ENCODE measurements at places on chromosomes 6 and 20.

- DNase-seq = no peak
Measured at GRCh38 chr6:38646166-38646878, 6.6 kb upstream of the BTBD9 start.

GRCh38 chr6:1365686-1366085 lies 23.7 kb upstream of the FOXF2 start:
- DNase-seq = no peak

GRCh38 chr6:28770732-28771131 lies 153.1 kb downstream of the TRIM27 start:
- no peak for DNase-seq

DNA sequence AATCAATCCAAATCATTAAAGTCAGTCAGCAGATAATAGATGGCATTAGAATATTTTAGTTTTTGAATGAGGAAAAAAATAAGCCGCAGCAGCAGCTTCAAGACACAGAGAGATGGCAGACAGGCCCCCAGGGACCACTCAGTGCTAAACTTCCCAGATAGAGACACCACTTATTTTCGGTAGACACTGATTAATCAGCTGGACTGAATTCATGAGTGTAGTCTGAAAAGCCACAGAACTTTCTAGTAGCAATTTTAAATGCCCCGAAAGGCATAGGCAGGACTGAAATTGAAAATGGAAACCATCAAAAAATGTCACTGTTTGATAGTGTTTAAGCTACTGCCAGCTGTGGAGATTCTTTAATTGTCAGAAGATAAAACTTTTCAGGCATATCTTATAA lies 3.1 kb upstream of the CLDN20 start:
- no peak for DNase-seq

DNA sequence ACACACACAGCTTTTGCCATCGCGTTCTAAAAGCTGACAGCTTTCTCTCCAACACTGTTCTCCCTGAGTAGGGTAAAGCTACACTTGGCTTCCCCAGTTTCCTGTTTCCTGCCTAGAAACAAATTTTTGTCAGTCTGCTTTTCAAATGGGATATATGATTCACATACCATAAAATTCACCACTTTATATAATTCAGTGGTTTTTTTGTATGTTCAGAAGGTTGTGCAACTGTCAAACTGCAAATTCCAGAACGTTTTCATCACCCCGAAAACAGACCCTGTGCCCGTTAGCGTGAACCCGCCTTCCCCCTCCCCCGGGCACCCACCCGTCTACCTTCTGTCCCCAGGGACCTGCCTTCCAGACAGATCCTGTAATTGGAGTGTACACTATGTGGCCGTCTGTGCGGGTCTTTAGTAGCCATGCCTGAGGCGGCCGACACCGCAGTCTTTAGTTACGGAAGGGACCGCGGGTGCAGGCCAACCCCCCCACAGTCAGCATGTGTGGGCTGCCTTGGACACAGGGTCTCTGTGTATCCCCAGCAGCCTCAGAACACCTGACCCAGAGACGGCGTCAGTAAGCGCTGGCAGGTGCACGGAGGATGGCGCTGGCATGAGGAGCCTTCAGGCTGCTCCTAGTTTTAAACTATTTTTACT lies 16.6 kb downstream of the HRH3 start:
- DNase-seq = no peak

DNA sequence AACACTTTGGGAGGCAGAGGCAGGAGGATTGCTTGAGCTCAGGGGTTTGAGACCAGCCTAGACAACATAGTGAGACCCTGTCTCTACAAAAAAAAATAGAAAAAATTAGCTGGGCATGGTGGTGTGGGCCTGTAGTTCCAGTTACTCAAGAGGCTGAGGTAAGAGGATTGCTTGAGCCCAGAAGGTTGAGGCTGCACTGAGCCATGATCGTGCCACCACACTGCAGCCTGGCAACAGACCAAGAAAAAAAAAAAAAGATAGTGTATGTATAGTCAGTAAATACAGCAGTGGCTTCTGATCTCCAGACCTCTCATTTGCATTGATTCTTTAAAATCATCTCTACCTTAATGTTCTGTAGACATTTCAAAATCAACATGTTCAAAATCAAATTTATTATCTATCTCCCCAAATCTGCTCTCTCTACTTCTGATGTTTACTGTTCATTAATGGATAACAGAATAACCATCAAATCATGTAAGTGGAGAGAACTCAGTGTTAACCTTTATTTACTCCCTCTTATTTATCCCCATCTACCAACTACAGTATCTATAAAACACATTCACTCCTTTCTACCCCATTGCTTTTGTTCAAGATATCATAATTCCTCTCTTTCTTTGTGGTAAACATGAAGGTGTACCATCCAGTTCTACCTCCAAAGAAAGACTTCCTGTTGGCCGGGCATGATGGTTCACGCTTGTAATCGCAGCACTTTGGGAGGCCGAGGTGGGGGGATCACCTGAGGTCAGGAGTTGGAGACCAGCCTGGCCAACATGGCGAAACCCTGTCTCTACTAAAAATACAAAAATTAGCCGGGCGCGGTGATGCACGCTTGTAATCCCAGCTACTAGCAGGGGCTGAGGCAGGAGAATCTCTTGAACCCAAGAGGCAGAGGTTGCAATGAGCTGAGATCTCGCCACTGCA lies 7.7 kb downstream of the PROCR start:
- no peak for DNase-seq

- DNase-seq = no peak
Measured at GRCh38 chr6:22828179-22829062, 259.1 kb downstream of the HDGFL1 start.

DNA sequence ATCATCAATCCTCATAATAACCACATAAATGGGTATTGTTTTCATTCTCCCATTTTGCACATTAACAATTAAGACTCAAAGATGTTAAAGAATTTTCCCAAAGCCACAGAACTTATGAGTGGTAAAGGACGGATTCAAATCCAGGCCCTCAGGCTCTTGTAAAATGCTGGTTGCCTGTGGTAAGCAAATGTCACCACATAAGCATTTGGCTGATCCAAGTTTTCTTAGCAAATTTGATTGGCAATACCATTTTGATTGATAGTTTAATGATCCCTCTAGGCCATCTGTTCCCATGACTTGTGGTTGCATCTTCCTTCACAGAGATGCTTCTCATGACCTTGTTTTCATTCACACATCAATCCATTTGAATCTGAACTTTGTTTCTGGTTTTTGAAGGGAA lies 252.0 kb upstream of the RIN2 start:
- DNase-seq = no peak

DNA sequence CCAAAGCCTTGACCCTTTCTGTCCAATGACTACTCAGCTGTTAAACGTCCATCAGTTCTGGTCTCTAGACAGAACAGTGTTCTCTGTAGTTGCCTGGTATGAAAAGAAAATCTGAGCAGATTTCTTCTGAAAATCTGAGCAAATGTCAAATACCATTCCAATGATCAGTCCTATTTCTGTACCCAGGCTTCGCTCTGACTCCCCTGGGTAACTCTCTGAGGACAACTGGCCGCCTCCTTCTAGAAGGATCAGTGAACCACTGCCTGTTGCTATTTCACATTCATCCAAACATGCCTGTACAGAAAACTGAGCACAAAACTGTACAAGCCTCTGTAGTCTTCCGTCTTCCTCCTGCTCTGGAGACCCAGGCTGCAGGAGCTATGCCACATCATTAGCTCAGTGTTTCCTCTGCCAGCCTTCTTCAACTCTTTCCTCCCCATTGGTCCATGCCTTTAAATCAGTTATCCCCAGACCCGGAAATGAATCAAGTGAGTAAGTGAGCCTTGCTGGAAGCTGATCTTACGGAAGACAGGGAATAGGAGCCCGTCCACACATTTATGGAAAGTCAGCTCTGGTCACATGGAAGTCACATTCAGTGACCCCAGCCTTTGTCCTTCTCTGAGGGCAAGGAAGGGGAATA lies 63.3 kb downstream of the DAAM2 start:
- DNase-seq = no peak

DNA sequence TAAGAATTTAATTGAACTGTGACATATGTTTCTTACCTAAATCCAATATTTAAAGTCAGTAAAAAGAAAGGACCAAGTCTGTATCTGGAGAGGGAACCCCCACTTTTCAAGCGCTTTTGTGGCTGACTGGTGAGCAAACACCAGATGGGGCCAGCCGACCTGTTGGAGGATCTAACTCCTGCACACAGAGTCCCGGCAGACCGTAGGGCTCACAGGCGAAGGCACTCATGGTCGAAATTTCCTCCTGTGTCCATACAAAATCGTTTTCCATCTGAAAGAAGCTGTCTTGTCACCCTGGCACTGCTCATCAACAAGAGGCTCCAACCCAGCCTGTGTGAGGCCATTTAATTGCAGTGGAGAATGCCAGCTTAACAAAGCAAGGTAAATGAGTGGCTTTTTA lies 94.0 kb downstream of the SCML4 start:
- DNase-seq = no peak

All from stimulated activated CD4-positive, alpha-beta T cell treated with anti-CD3 and anti-CD28 coated beads, Interleukin-15, amount 100 ng/mL, for 1 hour (primary cell).